Sciatic nerve (tissue), 2 donors: ENCODE measurements at places on chromosomes 4 and X. TPM values are rescaled to one million over a fixed set of nuclear protein-coding genes. Genes with fewer than 3 reads are reported as not detected.

- DNase-seq, result no peak
Measured at GRCh38 chr4:28518561-28519165, 1658.0 kb downstream of the STIM2 start.

GRCh38 chrX:129544780-129545179 is 4.7 kb downstream of the OCRL start:
- no peak for DNase-seq

Gene ITM2A
- 111 TPM for total RNA-seq

Gene ANOS1
- total RNA-seq, result 11.5 TPM

GRCh38 chr4:7003176-7003878 is 39.8 kb upstream of the TADA2B start:
- peak; percentile 31 for DNase-seq

Gene NAA10
- total RNA-seq, result 73.6 TPM

GRCh38 chr4:78776079-78776728 is at the start of gene BMP2K:
Gene BMP2K (plus strand): TSS chr4:78776350. CDS start chr4:78776544, 194 bp downstream.
- DNase-seq, result peak; percentile 88

DNA sequence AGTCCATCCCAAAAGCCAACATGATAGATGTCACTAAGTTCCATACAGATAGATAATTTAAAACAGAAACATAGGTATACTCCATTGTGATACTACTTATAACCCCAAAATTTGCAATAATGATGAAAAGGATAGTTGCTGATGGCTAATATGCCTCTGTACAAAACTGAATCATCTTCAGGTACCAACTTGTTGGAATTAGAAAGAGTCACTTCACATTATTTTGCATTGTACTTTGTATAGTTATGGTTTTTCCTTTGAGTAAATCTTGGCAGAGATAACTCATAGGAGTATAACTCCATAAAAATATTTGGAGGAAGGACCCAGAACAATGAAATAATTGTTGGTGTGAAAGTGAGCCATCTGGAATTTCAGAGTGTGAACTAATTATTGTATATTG is 17.6 kb downstream of the GIMD1 start:
- DNase-seq, result no peak

DNA sequence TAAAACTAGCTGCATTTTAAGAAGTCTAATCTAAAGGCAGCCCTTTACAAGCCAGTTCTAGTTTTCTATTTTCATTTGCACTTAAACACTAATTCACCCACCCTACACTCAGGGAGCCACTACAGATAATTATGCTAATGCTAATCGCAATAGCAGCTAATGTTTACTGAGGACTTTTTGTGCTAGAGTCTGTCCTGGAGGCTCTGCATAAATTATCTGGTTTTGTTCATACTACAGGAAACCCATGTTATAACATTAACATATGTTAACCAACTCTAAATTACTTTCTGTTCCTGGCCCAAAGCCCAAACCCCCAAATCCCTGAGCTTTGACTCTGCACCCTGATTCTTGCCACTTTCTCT is 480 bp upstream of the RADX start:
- no peak for DNase-seq
